ENCODE measurements at places on chromosomes 7 and 10. TPM values are rescaled to one million over a fixed set of nuclear protein-coding genes. Genes with fewer than 3 reads are reported as not detected.

DNA sequence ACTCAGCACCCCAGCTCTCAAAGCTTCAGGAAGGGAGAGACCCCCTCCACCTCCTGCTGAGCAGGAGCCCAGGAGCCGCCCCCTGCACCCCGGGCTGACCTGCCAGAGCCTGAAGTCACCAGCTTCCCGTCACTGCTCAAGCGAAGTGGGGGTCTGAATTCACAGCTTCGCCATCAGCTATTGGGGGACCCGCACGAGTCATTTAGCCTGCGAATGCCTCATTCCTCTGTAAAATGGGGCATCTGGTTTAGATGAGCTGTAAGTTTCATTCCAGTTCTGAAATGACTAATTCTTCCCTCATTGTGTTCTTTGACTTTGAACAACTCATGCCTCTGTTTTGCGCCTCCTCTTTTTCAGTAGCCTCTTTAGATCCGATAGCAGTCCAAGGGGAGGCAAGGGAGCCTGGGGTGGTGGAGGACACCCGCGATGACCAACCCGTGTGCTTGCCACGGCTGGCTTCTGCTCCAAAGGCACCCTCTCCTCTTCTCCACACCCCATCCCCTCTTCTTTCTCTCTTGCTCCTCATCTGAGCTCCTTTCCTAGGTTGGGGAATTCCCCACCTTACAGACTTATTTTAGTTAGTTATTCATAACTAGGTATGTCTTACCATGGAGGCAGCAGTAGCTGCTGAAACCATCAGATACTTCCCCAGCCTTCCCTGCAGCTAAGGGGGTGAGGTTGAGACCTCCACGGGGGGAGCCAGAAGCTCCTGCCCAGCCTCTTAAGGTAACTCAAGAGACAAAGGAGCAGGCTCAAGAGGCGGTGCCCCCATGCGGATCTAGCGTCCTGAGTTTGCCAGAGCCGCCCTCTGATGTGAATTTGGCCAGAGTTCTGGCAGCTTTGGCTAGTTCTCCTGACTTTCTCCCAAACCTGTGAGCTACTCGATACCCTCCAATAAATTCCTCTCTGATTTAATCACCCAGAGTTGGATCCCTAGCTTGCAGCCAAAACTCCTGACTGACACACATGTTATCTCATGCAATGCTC lies 47.7 kb downstream of the RBM17 start:
- DNase-seq = peak; percentile 84

GRCh38 chr7:47833211-47833610 lies 115.1 kb downstream of the PKD1L1 start:
- no peak for DNase-seq

DNA sequence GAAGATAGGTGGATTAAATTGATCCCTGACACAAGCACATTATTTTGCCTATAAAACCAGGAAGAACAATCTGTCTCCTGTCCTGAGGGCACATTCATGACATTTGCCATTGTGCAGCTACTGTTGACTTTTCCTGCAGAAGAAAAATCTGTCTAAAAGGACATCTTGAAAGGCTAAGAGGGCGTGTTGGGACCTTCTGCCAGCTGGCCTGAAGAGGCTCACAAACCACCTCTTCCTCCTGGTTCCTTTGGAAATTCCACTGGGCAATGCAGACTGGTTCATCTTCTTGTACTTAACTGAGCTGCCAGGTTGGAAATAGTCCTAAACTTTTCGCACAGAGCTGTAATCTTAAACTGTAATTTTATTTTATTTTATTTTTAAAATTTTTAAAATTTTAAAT lies 35.7 kb upstream of the PIP start:
- no peak for DNase-seq

- DNase-seq = peak; percentile 42
Measured at GRCh38 chr7:155007947-155008346, 5.0 kb upstream of the PAXIP1 start.

- DNase-seq = no peak
Measured at GRCh38 chr10:96338279-96338925, 20.4 kb downstream of the OPALIN start.

DNA sequence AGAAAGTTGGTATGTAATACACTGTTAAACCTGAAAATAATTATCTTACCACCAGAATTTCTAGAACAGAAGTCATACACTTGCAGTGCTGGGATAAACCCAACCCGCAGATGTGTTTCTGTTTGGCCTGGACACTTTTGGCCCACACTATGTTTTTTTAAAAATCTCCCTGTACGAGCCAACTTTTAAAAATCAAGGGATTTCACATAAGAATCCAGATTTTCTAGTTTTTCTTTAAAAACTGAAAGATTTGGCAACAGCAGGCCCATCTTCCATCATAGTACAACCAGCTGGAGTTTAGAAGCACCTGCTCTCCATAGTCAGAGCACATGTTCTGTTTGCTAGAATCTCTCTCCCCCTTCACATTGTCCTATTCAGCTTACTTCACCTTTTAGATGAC lies 74.0 kb downstream of the TLL2 start:
- no peak for DNase-seq

The ARMC3 gene
- total RNA-seq = not detected

DNA sequence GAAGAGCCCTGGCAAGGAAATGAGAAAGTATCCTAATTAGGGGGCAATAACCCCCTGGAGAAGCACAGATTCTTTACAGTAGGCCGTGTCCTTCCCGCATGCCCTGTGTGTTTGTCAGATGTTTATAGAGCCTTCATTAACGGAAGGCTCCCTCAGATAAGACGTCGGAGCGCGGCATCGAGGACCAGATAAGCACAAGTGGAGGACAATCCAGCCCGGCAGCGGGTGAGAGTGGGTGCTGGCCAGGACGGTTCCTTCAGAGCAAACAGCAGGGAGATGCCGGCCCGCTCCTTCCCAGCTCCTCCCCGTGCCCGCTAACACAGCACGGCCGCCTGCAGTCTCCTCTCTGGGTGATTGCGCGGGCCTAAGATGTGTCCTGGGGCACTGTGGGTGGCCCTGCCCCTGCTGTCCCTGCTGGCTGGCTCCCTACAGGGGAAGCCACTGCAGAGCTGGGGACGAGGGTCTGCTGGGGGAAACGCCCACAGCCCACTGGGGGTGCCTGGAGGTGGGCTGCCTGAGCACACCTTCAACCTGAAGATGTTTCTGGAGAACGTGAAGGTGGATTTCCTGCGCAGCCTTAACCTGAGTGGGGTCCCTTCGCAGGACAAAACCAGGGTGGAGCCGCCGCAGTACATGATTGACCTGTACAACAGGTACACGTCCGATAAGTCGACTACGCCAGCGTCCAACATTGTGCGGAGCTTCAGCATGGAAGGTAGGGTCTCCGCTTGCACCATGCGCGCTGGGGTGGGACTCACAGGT lies at the start of gene GDF2:
TSS of gene GDF2 (plus strand) at position 155 of the 762 bp plus-strand sequence. CDS start at position 370, 215 bp downstream.
- no peak for DNase-seq

DNA sequence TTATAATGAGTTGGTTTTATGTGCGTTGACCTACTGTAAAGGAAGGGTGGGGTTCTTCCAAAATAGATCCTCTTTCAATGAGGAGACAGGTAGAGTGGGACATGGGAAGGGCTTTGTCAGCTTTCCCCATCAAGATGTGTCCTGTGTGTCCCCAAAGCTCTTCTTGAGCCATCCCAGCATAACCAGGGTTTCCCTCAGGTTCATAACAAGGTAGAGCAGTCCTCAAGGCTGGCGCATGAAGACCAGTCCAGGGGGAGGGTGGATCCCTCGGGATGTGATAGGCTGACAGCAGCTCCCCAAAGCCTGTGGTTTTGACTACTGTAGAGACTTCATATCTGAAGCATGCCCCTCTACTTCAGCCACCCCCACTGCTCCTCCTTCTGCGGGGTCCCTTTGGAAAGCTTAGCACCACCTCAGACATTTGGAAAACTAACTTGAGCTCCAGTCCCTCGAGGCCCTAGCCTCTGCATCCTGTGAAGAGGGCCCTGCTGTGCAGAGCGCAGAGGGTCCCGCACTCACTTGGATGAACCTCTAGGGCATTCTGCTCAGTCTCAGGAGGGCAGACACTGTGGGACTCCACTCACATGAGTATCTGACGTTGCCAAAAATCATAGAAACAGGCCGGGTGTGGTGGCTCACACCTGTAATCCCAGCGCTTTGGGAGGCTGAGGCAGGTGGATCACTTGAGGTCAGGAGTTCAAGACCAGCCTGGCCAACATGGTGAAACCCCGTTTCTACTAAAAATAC lies 1.1 kb upstream of the GIMAP8 start:
- DNase-seq = peak; percentile 39

The KCP gene
- not detected for total RNA-seq

DNA sequence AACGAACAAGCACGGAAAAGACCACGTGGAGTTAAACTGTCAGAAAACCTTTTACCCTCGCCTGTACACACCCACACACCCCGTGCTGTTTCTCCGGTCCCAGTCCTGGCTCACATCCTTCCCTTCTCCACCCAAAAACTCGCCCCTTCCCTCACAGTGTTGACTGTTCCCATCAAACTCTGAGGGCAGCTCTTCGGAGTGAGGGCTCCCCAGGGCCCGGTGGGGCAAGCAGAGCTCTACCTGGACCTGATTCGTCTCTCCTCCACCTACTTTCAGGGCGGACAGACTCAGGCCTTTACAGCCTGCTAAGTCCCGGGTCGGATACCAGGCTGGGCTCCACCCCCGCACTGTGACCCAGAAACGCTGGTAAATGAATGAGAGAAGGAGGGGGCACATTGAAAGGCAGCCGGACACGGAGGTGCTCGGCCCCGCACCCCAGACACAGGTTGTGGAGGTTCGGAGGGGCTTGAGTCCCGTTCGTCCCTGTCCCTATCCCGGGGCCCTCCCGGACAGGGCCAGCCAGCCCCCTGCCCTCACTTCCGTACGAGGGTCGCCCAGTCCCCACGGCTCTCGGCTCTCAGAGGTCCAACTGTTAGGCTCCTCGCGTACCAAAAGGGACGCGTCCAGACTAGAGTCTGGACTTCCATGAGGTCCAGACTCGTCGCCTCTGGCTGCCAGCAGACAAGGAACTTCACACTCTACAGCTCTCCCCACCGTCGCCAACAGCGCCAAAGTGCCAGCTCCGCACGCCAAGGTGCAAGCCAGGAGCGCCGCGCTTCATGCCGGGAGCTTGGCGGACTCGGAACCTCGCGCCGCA lies 31.7 kb upstream of the ASL start:
- peak; percentile 36 for DNase-seq

The CRYGN gene
- 0.16 TPM for total RNA-seq

The SFXN4 gene
- total RNA-seq = 45.9 TPM

GRCh38 chr7:48525736-48526732 lies 354.8 kb downstream of the ABCA13 start:
- DNase-seq = no peak

GRCh38 chr7:129438281-129438838 lies 4.1 kb downstream of the STRIP2 start:
- no peak for DNase-seq

DNA sequence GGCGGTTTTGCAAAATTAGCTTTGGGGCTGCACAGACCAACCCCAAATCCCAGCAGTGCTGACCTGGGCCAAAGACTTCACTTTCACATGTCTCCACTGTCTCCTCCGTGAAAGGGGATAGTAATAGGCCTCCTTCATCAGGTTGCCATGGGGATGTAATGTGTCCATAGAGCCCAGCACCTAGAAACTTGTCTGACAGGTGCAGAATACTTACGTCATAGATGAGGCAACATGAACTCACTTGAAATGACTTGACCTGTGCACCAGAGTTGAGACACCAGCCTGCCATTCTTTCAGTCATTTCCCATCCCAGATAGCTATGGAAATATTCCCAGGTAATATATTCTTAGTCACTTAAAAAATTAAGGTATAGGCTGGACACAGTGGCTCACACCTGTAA lies 94.2 kb downstream of the INSYN2A start:
- no peak for DNase-seq

The CALCR gene
- not detected for total RNA-seq

All from activated CD8-positive, alpha-beta T cell treated with anti-CD3 and anti-CD28 coated beads for 36 hours (primary cell).